ENCODE measurements at places on chromosomes 4 and X.

- peak; percentile 95 for DNase-seq
Observed at GRCh38 chr4:127632420-127633403, at the start of gene INTU. TSS of gene INTU (plus strand) at chr4:127632957. CDS start at chr4:127633035, 78 bp downstream.

GRCh38 chr4:138902705-138903104 is 112.9 kb upstream of the NOCT start:
- DNase-seq: no peak

DNA sequence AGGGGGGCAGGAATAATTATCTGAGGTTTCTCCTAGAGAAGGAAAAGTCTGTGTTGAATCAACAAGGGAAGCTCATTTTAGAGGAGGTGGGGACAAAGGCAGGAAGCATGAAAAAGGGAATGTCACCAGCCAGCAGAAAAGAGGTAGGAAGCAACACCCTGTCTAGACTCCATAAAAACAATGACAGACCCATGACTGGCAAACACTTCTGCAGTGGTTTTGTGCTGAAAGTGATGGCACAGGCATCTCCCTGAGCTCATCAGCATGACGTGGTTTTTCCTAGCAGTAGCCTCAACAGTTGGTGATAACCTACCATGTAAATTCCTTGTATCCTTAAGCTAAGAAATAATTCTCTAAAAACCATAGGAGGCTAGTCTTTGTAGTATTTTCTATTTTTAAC is 110.7 kb upstream of the GALNT7 start:
- DNase-seq: peak; percentile 32

- no peak for DNase-seq
Observed at GRCh38 chr4:48879561-48880442, 26.8 kb downstream of the OCIAD2 start.

DNA sequence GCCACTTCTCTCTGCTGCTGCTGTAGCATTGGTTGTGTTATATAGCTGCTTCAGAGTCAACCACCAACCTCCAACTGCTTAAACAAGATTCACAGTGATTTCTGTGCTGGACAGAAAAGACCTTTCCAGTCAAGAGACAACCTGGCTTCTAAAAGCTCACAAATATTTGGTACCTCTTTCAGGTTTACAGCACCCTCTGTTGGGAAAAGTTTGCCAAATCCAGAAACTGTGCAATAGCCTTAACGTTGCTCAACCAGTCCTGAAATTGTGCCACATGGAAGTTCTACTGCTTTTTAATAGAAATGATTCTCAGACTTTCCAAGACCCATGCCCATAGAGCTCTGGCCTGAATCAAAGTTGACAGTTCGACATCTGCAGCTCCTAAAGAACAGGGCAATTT is 842.1 kb upstream of the HTR2C start:
- DNase-seq: peak; percentile 50
